GM06990 (cell line): ENCODE measurements at places on chromosomes 7 and 10.

DNA sequence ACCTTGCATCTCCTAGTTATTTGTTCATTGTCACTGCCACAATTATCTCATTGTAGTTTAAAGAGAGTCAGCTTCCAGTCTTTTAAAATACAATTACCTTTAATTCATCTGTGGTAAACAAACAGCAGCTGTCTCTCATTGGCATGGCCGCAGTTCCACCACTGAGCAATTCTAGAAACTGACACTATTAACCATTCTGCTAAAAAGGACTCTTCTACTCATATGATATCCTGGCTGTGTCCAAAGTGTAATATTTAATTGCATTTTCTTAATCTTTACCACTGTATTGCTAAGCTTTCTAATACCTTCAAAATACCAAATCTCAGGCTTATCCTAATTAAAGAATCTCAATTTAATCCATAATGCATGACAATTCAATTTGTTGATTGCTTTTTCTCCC, 639.0 kb downstream of the AUTS2 start:
- no peak for DNase-seq

DNA sequence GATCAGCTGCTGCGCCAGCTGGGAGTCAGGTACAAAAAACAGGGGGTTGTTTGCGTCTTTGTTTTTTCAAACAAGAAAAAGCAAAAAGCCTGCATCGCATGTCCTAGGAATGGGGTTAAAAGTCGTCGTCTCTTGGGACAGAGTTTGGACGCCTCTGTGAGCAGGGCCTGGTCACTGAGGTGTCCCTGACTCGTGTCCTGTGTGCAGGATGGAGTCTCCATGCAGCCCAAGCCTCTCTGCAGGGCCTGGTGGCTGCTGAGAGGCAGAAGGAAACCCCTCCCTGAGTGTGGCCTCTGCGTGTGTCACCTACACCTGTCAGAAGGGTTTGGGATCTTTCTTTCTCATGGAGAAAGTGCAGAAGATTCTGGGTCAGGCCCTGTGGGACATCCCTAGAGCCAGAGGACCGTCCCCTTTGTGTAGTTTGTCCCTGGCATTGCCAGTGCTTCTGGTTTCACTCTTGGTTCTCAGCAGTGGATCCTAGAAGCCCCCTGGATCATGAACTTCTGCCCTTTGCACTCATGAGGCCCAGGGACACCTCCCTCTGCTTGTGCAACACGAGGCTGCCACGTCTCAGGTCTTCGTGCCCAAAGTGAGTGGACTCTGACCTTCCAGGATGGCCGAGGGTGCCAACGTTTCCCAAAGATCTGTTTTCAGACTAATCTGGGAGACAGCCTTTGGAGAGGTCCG, 75.0 kb downstream of the PRKAG2 start:
- no peak for DNase-seq

DNA sequence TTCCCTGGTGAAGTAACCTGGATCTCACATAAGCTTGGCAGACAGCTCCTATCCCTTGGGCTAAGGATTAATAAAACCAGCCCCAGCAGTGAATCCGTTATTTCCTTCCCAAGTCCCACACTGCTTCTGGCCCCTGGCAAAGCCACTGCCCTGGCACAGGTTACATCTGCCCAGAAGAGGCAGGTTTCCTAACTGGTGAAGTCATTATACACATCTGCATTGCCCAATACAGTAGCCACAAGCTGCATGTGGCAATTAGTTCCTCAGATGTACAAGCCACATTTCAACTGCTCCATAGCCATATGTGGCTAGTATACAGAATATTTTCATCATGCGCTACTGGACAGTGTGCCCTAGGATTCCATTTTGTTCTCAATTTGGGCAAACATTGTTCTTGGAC, 273.0 kb downstream of the GRM8 start:
- DNase-seq = no peak

DNA sequence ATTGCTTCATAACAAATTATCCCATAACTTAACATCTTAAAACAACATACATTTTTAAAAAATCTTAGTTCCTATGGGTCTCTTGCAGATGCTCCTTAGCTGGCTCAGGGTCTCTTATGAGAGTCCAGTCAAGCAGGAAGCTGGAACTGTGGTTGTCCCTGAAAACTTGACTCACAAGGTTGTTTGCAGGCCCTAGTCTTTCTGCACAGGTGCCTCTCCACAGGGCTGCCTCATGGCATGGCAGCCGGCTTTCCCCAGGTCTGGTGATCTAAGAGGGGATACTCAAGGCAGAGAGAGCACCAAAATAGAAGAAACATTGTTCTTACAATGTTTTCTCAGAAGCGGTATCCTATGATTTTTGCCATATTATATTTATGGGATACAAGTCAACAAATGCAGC, 127.1 kb downstream of the CDK14 start:
- DNase-seq = no peak

DNA sequence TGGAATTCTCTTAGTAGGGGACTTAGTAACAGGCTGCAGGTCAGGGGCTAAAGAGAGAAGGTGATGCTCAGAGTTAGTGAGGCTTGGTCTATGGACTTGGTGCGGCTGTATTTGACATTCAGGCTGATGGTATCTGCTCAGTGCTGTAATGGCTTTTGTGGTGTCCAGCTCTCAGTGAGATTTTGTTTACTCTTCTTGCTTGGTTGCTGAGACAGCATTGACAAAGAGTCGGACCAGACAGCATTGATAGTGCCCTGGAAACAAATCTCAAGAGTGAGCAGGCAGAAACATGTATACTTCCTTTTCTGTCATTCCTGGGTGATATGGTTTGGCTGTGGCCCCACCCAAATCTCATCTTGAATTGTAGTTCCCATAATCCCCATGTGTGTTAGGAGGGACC, 202.0 kb downstream of the STK31 start:
- no peak for DNase-seq

GRCh38 chr7:74267756-74268565, 13.8 kb upstream of the RFC2 start:
- DNase-seq = no peak

- no peak for DNase-seq
Measured at GRCh38 chr10:88471899-88472298, 111.2 kb downstream of the RNLS start.

GRCh38 chr10:101444058-101444898, 90.3 kb downstream of the BTRC start:
- DNase-seq = no peak

DNA sequence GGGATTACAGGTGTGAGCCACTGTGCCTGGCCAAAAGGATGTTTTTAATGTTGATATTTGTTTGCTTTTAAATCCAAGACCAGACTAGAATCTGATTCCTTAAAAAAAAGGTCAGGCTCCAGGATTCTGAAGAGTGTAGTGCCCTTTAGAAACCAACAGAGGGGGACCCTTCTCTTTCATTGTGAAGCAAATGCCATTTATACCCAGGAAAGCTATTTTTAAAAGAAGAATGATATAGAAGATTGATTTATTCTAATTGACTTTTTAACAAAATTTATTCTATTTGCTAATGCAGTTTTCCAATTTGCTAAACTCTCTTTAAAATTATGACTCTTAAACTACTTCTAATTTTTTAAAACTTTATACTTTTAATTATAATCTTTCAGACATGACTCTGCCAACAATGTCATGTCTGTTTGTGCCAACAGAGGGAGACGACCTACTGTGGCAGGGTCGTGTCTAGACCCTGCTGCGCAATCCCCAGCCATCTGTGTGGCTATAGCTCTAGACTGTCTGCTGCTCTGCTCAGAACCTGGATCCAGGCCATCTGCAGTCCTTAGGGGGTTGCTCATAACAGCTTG, 201.0 kb upstream of the IMMP2L start:
- DNase-seq = no peak

DNA sequence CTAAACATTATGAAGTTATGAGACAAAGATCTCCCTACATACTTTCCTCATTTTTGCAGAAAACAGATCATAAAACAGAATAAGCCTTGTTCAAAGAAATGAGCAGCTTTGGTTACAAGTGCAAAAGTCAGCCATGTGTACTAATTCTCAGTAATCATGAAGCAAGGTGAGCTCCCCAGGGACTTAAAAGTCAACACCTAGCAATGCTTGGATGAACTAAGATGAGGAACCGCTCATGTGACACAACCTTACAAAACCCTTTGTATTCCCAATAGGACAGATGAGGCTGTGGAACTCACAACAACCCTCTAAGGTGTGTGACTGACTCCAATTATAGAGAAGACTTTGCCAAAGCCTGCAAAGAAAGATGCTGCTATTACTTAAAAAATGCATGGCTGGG, 154.5 kb downstream of the SLC25A13 start:
- no peak for DNase-seq

GRCh38 chr10:70936111-70936510, 47.7 kb upstream of the PCBD1 start:
- DNase-seq = no peak

DNA sequence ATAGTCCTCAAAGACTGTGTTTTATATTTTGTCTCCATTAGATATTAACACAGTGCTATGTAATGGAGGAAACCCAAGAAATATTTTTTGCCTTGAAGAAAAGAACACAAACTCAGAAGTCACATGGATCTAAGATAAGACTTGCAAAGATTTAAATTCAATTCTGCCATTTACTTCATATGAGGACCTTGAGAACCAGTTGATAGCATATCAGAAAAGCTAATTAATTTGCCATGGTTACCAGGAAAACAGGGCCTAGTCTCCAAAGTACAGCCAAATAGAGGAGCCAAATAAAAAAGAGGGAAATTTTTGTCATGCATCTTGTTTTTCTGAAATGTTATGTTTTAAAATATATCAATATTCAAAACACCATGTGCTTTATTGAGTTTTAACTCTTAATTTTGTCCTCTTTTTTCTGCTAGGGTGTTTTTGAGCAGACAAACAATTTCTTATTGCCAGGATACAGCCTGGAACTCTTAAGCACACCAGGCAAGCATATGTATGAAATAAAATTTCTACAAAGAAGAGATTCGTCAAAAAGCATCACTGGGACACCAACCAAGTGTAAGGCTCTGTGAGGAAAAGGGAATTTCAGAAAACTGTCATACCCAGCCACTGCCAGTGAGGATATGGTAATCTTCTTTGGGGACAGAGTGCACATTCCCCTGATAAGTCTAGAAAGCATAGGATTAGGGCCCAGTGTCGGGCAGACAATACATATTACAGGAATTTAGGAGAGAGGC, 10.6 kb upstream of the TOMM7 start:
- DNase-seq = no peak

GRCh38 chr10:110430340-110431273, 67.1 kb upstream of the DUSP5 start:
- no peak for DNase-seq

DNA sequence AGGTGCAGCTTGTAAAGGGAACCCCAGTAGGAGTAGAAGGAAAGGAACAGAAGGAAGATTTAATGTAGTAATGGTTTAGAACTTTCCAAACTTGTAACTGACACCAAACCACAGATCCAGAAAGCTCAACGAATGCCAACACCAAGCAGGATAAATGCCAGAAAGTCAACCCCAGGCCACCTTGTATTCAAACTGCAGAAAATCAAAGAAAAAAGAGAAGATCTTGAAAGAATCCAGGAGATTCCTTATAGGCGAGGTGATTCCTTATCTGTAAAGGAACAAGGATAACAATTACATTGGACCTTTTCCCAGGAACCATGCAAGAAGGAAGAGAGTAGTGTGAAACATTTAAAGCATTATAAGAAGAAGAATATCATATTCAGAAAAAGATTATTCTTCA, 93.6 kb downstream of the NKX6-2 start:
- no peak for DNase-seq

- no peak for DNase-seq
Measured at GRCh38 chr10:128860574-128860973, 606.5 kb upstream of the MGMT start.

- no peak for DNase-seq
Measured at GRCh38 chr10:36468620-36469019, 656.8 kb upstream of the ANKRD30A start.

DNA sequence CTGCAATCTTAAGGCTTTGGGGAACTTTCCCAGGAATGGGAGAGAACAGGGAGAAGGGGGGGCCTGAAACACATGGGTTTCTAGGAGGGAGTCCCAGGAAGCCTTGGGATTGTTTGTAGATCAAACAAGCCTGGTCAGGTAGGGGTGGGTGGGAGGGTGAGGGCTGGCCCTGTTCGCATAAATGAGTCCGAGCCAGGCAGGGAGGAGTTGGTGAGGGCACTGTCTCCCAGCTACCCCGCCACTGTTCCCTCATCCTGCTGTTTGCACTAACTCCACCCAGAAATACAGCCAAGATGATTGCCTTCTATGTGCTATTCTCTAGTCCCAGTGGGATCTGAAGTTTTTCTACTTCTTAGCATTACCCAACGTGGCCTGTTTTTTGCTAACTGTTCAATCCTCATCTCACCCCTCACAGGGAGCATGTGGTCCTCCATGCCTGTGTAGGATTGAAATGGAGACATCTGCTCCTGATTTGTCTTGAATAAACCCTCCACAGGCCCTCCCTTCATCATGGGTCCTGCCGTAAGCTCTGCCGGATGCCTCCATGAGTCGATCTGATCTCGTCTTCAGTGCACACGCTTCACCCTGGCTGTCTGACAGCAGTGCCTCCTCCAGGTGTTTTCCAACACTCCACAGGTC, 257.0 kb downstream of the COBL start:
- DNase-seq = no peak

- no peak for DNase-seq
Measured at GRCh38 chr7:1957471-1958225, 275.1 kb downstream of the MAD1L1 start.

DNA sequence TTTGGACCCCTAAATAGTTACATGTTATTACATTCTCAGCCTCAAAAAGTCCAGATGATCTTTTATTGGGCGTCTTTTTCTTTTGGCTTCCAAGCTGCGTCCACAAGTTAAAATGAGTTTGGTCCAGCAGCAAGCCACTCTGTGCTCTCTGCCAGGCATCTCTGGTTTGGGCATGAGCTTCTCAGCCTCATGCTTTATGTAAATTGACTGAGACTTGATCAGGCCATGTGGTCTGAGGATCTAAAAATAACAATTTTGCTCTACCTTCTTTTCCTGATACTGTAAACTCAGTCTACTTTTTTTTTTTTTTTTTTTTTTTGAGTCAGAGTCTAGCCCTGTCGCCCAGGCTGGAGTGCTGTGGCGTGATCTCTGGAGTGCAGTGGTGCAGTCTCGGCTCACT, 15.6 kb downstream of the GAD2 start:
- no peak for DNase-seq

DNA sequence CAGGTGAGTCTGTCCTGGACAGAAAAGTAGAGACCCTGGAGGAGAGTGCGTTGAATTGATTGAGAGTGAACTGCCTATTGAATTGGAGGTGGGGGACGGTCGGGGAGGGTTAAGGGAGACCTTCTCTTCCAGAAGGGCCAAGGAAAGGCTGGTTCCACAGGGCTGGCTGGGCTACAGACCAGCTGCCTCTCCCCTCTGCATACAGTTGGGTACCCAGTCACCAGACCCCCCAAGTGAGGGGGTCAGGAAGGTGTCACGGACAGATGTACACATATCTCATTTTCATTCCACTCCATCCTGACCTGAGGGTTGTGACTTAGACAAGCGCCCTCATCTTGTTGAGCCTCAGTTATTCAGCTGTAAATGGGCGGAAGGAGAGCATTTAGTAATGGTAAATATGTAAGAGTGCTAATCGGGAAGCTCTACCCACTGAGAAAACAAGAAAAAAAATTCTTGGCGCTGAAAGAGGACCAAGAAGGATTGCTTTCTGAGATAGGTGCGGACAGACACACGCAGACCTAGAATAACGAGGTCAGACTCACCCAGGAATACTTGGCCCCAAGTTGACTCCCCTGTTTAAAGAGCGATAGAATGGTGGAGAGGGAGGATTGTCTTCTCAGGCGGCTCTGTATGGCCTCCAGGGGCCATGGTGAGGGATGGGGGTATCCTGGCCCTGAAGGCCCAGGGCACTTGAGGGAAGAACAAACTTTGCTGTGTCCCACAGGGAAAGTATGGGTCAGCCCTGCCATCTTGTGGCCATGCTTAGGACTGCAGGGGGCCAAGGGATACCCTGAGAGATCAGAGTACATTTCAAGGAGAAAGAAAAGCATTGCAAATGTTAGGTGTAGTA, 7.2 kb upstream of the MBL2 start:
- DNase-seq = no peak

- no peak for DNase-seq
Measured at GRCh38 chr10:97378933-97379921, 21.9 kb downstream of the RRP12 start.
